ENCODE measurements at places on chromosomes 12 and 14.
A peak's percentile ranks its signal among the peaks of the same experiment; 100 is the strongest.

DNA sequence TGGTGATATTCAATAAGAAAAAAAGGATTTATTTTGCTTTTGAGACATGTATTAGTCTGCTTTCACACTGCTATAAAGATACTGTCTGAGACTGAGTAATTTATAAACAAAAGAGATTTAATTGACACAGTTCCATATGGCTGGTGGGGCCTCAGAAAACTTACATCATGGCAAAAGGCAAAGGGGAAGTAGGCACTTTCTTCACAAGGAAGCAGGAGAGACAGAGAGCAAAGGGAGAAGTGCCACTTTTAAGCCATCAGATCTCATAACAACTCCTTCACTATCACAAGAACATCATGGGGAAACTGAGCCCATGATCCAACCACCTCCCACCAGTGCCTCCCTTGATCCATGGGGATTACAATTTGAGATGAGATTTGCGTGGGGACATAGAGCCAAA, 43.9 kb downstream of the BHLHE41 start:
- H3K4me1 ChIP-seq = no peaks in the 10 kb centered on the region
- H3K27ac ChIP-seq = no peak overlapping the region
- H3K27me3 ChIP-seq = no peaks in the 10 kb centered on the region
- DNase-seq = no peak
- H3K36me3 ChIP-seq = no peaks in the 10 kb centered on the region

- H3K27ac ChIP-seq = no peak overlapping the region
- no peak overlapping the region for H3K4me3 ChIP-seq
- no peaks in the 10 kb centered on the region for H3K36me3 ChIP-seq
- no peaks in the 10 kb centered on the region for H3K27me3 ChIP-seq
- no peak for DNase-seq
Measured at GRCh38 chr12:121205491-121205890, 4.4 kb upstream of the P2RX4 start.

- no peaks in the 10 kb centered on the region for H3K36me3 ChIP-seq
- H3K27ac ChIP-seq = no peak overlapping the region
- DNase-seq = no peak
- H3K4me1 ChIP-seq = no peaks in the 10 kb centered on the region
- H3K27me3 ChIP-seq = no peaks in the 10 kb centered on the region
Measured at GRCh38 chr12:117590999-117591398, 229.6 kb upstream of the NOS1 start.

- no peaks in the 10 kb centered on the region for H3K36me3 ChIP-seq
- H3K27me3 ChIP-seq = no peaks in the 10 kb centered on the region
- no peak for DNase-seq
- H3K4me3 ChIP-seq = no peak overlapping the region
- H3K27ac ChIP-seq = peak overlapping the region; percentile 27
Measured at GRCh38 chr12:15152868-15153267, 68.3 kb downstream of the RERG start.

- H3K4me1 ChIP-seq = no peaks in the 10 kb centered on the region
- no peak for DNase-seq
- no peak overlapping the region for H3K27ac ChIP-seq
- no peaks in the 10 kb centered on the region for H3K27me3 ChIP-seq
- H3K4me3 ChIP-seq = no peak overlapping the region
Measured at GRCh38 chr14:22800346-22800745, 14.9 kb downstream of the SLC7A7 start.

DNA sequence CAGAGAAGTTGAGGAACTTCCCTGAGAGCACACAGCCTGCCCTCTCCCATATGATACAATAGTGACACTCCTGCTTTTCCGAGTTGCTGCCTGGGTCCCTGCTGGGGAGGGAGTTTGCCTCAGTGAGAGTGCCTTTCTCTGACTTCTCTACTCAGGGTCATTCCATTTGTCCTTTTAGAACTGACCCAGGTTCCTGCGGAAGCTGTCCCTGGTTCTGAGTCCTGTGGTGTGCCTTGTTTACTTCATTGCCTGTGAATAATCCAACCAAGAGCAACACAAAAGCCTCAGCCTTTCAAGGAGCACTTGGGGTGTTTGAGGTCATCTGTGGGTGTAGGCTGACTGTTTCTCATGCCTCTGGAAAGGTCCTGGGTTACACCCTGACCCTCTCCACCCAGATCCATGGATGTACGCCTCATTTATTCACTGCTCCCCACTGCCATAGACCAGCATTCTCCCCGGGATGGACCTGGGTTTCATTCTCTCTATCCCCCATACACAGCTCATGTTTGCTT, 13.6 kb downstream of the SERPINA1 start:
- H3K27ac ChIP-seq = no peak overlapping the region
- H3K4me3 ChIP-seq = no peak overlapping the region
- H3K4me1 ChIP-seq = no peaks in the 10 kb centered on the region
- no peaks in the 10 kb centered on the region for H3K27me3 ChIP-seq

DNA sequence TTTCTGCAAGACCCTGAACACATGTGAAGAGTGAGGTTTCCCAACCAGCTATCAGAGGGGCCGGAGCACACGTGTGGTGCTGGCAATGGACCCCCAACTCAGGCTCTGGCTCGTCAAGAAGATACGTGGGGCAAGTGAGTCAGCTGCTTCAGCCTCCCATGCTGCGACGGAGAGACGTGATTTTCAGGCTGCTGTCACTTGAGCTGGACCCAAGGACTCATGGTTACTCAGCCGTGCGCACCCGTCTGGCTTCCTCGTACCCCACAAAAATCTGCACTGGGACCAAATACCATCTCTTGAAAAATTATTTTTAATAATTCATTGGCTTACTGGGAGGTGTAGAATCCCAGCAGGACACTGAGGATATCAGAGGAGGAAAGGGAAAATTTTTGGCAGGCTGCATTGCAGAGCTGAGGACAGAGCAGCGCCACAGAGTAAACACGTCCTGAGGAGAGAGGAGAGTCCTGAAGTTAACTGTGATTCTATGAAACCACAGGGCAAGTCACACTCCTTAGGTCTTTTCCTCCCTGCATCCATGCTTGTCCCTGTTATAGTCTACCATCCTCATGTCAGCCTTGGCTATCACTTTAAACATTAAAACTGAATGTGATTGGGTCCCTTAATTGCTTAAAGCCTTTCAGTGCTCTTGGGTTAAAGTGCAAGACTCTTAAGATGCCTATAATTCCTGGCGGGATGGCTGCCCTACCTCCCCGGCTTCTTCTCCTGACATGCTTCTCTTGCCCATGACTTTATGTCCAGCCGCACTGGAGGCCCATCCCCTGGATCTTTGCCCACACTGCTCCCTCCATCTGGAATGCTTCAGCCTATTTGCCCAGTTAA, 95.3 kb upstream of the SLC35F4 start:
- no peaks in the 10 kb centered on the region for H3K4me1 ChIP-seq
- no peaks in the 10 kb centered on the region for H3K36me3 ChIP-seq
- no peak overlapping the region for H3K4me3 ChIP-seq
- H3K27ac ChIP-seq = no peak overlapping the region
- no peaks in the 10 kb centered on the region for H3K27me3 ChIP-seq
- no peak for DNase-seq

DNA sequence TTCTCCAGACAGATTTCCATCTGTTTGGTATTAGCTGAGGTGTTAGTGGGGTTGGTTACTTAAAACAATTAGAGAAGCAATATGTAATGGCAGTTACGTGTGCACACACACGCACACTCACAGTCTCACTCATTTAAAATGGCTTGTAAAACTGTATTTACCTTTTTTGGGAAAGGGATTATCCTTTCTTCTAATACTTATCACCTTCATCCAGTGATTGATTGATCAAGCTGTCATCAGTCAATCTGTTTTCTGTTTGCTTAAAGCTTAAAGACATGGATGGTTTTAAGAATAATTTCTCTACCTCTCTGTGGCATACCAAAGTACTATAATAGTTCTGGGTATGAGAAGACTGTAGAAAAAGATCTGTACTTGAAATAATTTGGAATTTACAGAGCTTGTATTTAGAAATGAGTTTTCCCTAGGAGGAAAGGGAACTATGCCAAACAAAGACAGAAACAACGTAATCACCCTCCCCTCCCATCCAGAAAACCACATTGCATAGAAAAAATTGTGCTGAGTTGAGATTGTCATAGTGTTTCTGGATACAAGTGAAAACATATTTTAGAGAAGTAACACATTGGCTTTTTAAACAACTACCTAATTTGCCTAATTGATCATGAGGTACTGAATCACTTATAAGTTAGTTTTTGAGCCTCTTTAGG, 455.8 kb downstream of the PCNX1 start:
- no peaks in the 10 kb centered on the region for H3K36me3 ChIP-seq
- peak overlapping the region; percentile 20 for H3K27ac ChIP-seq
- no peak for DNase-seq
- H3K4me3 ChIP-seq = no peak overlapping the region

DNA sequence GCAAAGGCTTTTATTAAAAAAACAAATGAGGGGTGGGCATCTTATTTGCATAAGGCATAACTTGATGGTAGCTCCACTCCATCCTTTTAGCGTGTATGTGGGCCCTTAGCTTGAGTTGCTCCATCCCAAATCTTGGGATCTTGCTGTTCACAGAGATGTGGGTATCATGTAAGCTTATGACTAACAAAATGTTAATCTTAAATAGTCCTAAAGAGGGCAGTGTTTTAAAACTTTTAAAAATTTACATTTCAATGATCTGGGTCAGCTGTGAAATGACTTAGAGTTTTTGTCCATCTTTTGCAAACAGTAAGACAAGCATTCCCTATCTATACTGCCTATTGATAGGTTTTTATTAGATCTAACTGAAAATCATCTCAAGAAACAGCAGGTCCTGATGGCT, 86.0 kb downstream of the SLCO1A2 start:
- no peak for DNase-seq
- H3K36me3 ChIP-seq = no peaks in the 10 kb centered on the region
- H3K4me3 ChIP-seq = no peak overlapping the region
- H3K27me3 ChIP-seq = no peaks in the 10 kb centered on the region
- H3K27ac ChIP-seq = no peak overlapping the region

DNA sequence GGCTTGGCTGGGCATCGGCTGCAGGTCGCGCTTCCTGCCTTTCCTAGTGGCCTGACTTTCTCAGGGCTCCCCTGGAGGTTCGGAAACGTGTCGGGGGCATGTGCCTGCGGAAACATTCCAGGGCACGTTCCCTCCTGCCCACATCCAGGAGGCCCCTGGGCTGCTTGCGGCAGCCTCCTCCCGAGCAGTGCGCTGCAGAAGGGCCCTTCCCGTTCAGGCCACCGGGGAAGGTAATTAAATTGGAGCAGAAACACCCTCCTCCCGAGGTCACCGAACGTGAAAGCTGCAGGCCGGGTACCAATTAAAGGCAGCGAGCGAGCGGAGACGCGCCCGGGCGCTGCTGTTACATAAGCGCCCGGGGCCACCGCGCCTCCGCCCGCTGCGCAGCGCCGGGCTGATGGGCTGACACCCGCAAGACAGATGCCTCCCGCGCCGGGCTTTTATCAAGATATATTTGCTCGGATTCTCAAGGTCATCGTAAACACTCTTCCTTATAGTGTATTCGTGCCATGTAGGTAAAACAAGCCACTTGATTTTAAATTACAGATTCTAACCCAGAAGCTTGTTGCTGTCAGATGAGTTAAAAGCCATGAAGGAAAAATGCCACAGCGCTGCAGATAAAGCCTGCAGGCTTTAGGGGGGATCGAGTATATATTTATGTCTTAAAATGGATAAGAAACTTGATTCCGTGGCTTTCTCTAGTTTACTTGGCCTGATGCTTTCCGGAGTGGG, 31.4 kb downstream of the SSPN start:
- H3K27ac ChIP-seq = no peak overlapping the region
- H3K4me1 ChIP-seq = peaks cover 9% of the 10 kb centered on the region
- H3K4me3 ChIP-seq = peak overlapping the region; percentile 42
- DNase-seq = no peak
- H3K36me3 ChIP-seq = no peaks in the 10 kb centered on the region

DNA sequence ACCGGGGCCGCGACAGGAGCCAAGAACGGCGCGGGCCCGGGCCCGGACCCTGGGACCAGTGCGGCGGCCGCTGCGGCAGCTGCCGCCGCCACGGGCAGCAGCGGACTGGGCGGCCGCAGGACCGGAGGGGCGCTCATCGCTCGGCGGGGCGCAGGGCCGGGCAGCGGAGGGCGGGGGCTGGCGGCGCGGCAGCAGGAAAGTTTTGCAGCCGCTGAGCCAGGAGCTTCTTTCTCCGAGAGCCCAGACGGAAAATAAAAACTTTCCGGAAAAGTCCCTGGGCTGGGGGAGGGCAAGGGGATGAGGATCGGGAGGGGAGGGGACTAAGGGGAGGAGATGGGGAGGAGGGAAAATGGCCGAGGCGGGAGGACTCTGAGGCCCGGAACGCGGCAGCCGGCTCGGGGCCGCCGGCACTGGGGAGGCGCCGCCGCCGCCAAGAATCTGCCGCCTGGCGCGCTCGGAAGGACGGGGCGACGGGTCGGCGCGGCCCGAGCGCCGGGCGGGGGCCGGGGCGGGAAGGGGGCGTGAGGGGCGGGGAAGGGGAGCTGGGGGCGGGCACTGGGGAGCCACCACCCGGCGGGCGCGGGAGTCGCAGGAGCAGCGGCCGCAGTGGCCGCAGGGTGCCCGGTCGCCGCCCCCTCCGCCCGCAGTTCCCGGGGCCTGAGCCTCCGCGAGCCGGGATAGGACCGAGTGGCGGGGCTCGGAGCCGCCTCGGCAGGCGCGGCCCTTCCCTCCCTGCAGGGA, at the start of gene PRKD1:
Gene PRKD1 (minus strand): TSS at position 472 of the 741 bp plus-strand sequence.
- no peaks in the 10 kb centered on the region for H3K27me3 ChIP-seq
- peak within 1 kb of the TSS; percentile 73 for H3K4me3 ChIP-seq
- peaks cover 6% of the 10 kb centered on the region for H3K4me1 ChIP-seq
- H3K36me3 ChIP-seq = no peaks in the 10 kb centered on the region
- DNase-seq = peak; percentile 86

GRCh38 chr12:10211101-10211939, 1.4 kb upstream of the GABARAPL1 start:
- no peaks in the 10 kb centered on the region for H3K36me3 ChIP-seq
- peak overlapping the region; percentile 98 for H3K27ac ChIP-seq
- H3K4me1 ChIP-seq = peaks cover 18% of the 10 kb centered on the region
- H3K27me3 ChIP-seq = no peaks in the 10 kb centered on the region

DNA sequence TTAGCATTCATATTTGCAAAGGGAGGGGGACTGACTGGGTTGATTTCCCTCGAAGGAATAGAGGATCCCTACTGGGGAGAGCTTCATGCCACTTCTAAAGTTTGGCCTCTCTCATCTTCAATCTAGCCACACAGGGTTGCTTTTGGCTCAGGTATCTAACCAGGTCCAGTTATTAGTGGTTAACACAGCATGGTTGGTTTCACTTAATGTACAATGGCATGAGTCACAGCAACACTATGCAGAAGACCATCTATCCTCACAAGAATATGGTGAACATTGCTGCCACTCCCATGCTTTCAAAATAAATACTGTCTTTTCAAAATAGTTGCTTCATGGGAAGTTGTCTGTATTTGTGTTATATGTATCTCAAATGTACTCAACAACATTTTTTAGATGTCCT, 6.6 kb upstream of the RAB3IP start:
- H3K27me3 ChIP-seq = no peaks in the 10 kb centered on the region
- H3K4me1 ChIP-seq = no peaks in the 10 kb centered on the region
- no peaks in the 10 kb centered on the region for H3K36me3 ChIP-seq
- DNase-seq = no peak
